Progenitor cell of endocrine pancreas (in vitro differentiated cells): ENCODE measurements at places on chromosomes 3 and 15.

- DNase-seq, result no peak
These were observed 71.2 kb downstream of the OTOL1 start for GRCh38 chr3:161567577-161568361.

- DNase-seq, result no peak
These were observed 204.1 kb downstream of the THRB start for GRCh38 chr3:24290596-24290995.

DNA sequence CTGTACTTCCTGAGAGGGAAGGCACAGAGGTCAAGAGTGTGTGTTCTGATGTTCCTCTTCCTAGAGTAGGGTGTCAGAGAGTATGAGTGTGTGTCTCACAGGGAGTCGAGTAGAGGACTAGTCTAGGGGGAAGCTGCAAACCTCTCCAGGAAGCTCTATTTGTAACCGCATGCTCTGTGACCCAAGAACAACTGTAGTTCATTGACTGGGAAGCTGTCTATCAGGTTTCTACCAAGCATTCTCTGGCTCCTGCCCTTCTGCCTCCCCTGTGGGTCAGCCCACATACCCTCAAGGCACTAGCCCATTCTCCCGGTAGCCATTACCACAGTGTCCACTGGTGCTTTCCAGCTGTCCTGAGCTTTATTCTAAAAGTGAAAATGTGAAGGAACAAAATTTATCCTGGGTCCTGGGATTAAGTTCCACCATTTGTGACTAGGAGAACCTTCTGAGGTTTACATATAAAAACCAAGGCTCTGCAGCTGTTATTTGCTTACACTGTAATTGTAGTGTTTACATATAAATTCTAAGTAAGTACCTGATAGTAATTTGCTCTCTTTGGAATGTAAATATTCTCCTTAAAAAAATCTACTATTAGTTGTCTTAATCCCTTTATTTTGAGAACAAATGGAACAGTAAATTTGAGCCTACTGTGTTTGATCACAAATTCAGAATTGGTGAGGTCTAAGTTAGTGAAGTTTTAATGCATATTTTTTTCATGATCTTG lies 40.7 kb downstream of the MYRIP start:
- no peak for DNase-seq

DNA sequence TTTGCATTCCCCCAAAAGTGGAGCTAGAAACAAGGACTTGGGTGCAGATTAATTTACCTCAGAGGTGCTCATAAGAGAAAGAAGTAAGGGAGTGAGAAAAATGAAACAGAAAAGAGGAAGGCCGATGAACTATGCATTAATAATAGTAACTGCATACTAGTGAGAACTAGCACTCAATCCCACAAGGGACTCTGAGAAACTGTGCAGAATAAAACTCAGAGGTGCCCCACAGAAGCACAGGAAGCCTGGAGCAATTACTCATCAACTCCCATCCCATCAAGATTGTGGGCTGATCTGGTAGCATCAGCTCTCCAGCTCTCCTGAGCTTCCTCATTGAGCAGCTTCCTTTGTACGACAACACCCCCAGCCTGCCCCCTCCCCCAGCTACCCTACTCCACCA lies 50.8 kb downstream of the CLDN18 start:
- DNase-seq, result no peak

GRCh38 chr15:99167201-99167600 lies 62.3 kb downstream of the SYNM start:
- no peak for DNase-seq

DNA sequence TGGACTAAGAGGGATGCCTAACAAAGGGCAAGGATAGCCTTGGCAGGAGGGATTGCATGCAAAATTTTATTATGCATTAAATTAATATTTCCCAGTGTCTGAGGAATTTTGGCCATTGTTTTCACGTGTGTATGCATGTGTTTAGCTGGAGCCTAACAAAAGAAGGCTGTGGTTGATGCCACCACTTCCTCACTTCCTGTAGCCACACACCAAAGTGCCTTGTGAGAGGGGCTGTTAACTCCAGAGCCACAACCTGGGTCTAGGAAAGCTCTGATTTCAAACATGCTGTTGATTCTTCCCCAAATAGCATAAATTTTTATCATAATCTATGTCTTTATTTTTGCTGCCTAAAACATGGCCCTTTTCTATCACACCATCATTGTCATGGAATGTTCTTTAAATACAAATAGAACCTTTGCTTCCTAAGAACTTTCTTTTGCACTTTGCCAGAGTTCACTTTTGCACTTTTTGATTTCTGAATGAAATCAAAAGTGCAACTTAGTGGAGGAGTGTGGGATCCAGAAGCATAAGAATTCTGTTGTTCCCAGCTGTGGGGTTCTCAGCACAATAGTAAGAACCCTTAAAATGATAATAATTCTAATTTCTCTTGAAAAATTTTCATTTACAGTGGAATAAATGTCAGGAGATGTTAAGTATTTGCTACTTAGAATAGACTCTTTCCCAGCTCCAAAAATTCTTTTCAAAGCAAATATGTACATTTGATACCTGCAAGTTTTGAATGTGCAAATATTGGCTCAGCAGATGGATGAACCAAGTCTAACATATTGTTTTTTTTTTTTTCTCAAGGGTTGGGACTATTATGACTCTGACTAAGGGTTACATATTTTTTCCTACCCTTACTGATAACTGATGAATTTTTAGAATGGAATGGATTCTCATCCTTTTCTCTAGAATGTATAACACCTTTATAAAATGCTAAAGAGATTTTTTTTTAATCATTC lies 35.6 kb upstream of the SPTSSB start:
- no peak for DNase-seq

GRCh38 chr3:56938530-56938929 lies 121.9 kb upstream of the SPATA12 start:
- DNase-seq, result no peak

DNA sequence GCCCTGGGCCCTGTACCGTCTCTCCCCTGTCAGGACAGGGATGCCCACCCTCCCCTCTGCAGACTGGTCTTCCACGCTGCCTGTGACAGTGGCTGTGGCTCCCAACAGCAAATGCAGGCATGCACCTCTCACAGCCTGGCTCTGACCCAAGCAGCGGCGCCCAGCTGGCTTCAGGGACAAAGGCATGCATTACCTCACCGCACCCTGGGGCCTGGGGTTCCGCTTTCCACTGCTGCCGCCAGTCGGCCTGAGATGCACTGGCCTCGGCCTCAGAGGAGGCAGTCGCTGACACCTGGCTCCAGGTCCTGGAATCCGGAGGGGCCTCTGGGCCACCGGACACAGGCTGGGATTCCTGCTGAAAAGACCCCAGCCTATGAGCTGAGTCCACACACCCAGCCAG lies 70.3 kb downstream of the SCN5A start:
- DNase-seq, result peak; percentile 7

DNA sequence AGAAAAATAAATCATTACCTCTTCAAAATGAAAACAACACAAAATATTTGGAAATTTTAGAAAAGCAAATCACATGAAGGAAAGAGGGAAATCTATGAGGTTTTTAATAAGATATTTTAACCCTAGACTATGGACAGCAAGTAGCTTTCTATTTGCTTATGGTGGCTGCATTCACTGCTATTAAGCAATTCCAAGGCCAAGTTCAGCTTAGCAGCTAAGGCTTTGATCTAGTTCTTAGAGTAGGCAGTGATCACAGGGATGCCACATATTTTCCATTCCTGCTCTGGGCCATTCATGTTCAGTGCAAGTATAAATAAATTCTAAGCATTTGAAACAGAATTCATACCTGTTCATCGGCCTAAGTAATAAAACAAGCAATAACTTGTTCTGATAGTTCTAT lies 235.3 kb downstream of the CDIN1 start:
- no peak for DNase-seq

- DNase-seq, result no peak
These were observed 209.5 kb upstream of the ALCAM start for GRCh38 chr3:105157067-105157765.

- no peak for DNase-seq
These were observed at the start of gene GATA2 for GRCh38 chr3:128492671-128493569. GATA2 (minus strand) TSS chr3:128493201; CDS start chr3:128487031, 6,170 bp downstream.

GRCh38 chr3:15636028-15636709 lies 34.6 kb downstream of the BTD start:
- DNase-seq, result no peak

DNA sequence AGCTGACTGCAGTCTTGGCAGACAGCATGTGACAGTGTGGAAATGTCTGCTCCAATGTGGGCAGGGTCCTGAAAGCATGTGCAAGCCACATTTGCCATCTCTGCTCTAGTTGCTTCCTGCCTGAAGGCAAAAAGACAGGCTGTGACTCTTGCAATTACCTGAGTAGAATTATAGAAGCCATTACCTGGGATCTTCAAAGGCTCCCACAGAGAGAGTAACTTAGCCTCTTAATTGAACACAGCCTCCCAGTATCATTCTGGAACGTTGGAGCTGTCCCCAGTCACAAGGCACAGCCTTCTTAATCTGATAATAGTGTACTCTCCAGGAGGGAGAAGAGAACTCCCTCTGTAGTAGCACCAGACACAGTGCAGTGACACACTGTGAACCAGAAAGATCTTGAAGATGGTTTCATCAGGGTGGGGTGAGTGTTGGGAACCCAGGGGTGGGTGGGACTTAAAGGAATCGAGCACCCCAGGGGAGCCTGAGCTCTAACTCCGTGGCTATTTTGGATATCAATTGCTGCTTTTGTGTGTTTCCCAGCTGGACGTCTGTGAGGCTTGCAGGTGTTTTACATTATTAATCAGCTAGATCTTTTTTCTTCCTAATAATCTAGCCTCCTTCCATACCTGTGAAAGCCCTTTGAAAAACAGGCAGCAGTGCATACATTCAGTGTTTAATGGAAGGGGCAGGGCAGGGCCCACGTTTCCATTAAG lies 40.6 kb upstream of the GLCE start:
- DNase-seq, result no peak
